ENCODE measurements at places on chromosomes 3 and 15. TPM values are rescaled to one million over a fixed set of nuclear protein-coding genes. Genes with fewer than 3 reads are reported as not detected.

GRCh38 chr15:91357486-91357885, 257.4 kb downstream of the SV2B start:
- no peak for DNase-seq

GRCh38 chr15:65512807-65513416, 4.6 kb downstream of the DPP8 start:
- DNase-seq: no peak

- no peak for DNase-seq
Measured at GRCh38 chr3:164278550-164278949, 799.7 kb downstream of the SI start.

GRCh38 chr3:64264501-64265109, 39.3 kb upstream of the PRICKLE2 start:
- peak; percentile 32 for DNase-seq

DNA sequence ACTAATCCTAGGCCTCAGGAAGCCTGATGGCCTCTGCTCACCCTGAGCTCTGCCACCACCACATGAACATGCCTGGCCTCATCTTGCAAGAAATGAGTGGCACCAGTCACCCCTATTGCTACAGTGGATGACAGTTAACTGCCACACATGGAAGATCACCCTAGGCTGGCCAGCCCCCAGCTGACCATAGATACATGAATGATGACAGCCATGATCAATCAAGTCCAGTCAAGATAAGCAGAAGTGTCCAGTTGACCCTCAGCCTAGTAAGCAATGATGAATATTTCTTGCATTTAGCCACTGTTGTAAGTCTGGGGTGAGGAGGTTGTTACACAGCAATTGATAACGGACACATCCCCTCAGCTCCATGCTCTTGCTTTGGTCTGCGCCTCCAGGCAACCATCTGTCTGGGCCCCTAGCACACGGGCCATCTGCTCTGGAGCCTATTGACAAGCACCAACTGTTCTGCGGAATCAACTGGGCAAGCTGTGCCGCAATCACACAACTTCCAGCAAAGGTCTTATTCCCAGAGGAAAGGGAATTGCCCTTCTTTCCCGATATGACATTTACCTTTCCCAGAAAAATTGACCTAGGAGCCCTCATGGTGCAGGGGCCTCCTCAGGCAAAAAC, 2.2 kb upstream of the LYZL4 start:
- DNase-seq: no peak

DNA sequence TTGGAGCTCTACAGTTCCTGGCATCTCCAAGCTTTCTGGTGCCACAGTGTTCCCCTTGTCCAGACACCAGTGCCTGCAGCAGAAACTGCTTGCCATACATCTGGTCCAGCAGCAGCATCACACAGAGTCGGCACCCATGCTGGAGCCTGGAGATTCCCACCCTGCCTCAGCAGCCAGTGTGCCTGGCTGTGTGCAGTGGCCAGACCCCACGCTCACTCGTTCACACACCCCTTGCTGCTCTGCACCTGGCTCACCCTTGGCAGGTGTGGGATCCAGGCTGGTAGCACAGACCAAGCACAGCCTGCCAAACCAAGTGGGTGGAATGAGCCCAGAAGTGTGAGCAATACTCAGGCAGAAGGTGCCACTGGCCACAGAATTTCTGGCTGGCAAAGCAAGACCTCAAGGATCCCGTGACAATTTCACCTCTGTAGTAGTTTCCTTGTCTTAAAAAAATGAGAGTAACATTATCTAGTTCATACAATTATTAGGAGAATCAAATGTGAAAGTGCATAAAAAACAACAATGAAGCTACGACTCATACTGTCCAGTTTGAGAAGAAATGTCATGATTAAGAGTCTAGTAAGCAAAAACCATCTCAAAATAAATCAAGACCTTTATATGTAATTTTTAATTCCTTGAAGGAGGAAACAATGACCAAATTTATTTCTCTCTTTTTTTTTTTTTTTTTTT, 22.9 kb upstream of the ZBED2 start:
- DNase-seq: peak; percentile 44

GRCh38 chr3:14175383-14176037, 2.9 kb downstream of the XPC start:
- DNase-seq: peak; percentile 25

DNA sequence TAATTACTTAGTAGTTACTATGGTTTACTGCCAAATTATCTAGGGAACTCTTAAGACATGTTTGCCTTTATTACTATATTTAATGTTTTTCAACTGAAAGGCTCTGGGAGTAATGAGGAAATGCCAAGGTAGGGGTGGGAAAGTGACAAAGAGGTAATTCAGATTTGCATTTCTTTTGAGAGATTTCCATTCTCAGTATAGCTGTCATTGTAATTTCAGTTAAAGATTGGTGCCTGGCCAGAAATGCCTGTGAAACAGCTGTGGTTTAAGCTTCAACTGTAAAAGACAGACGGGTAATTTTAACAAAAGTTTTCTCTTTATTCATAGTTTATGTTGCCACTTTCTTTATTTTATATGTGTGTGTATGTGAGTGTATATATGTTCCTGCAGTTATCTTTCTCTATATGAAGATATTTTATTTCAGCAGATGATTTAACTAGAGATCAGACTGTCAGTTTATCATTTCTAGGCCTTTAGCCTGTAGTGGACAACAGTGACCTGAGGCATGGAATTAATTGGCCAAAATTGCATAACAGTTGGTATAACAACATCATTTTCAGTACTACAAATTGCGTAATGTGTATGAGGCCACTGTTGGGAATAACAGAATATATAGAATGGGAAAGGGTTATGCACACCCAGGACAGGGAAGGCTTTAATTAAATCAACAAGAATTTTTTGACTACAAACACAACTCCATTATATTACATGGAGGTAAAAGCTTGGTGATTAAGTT, 119.0 kb downstream of the BBX start:
- no peak for DNase-seq

- DNase-seq: no peak
Measured at GRCh38 chr3:13219902-13220296, 146.7 kb upstream of the IQSEC1 start.

GRCh38 chr3:185089343-185089742, 63.5 kb downstream of the C3orf70 start:
- DNase-seq: peak; percentile 57

DNA sequence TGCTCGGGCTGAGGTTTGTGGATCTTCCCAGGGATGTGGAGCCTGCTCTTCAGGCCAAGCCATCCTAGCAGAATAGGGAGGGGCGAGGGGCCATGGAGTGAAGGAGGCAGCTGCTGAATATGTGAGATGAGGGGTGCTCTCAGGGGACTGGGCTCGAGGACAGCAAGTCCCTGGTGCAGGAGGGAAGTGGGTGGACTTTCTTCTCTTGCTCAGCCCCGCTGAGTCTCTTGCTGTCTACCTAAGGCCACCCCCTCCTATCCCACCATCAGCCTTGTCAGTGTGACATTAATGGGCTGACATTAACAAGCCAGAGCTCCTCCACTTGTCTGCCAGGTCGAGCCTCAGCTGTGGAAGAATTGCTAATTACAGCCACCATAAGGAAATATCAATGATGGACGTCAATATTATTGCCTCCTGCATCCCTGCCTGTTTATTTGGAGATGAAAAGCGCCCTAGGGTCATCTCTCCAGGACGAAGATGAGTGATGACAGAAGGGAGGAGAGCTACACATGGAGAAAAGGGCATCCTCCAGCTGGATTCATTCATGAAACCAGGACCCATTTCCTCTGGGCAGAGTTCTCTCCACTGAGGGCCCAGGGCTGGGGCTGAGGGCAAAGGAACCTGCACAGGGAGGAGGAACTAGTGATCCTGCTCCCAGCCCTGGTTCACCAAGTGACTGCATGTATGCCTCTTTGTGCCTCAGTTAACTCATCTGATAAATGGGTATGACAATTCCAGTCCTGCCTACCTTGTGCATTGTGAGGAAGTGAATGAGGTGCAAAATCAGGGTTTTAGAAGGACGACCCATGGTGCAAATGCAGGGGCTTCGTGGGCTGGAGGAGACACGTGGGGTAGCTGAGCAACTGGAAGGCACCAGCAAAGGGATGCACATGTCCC, 34.9 kb upstream of the LINGO1 start:
- no peak for DNase-seq

GRCh38 chr3:161644891-161645635, 148.5 kb downstream of the OTOL1 start:
- DNase-seq: no peak

DNA sequence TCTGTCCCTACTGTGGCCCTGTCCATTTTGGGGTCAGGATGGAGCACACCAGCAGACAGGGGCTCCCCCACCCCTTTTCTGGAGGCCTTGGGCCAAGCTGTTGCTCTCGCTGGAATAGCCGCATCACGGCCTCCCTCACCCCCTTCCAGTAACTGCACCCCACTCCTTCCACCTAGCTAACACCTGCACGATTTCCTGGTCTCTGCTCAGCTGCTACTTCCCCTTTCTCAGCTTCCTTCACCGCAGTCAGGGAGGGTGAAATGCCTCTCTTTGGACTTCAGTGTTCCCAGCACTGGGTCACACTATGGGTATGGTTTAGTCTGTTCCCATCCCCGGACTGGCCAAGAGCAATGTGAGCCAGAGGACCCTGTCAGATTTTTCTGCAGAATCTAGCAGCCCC, 400.2 kb downstream of the MCTP2 start:
- no peak for DNase-seq

- DNase-seq: no peak
Measured at GRCh38 chr3:105254154-105254553, 112.6 kb upstream of the ALCAM start.

DNA sequence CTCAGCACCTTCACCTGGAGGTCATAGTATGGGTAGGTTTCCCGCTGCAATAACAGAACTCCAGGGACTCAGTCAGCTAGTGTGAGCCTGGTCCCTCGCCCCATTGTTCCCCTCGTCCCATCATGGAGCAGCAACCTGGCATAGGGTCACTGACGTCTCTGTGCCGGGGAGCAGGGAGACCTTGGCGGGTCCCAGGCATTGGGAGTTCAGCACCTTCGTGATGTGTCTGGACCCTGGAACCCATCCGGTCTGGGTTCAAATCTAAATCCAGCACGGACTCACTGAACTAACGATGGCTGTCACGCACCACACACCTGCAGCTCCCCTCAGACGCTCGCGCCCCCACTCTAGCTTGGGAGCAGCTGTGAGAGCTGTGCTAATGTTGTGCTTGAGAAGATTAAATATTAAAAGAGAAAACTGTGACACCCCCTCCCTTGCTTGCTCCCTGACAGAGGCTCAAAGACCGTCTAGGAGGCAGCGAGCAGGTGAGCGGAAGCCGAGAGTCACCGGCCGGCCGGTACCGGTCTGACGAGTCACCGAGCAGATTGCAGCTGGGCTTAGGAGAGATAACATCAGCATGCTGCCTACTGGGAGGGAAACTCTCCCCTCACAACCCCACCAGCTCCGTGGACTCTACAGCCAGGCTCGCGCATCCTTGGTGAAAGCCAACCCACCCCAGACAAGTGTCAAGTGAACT, 742 bp downstream of the PLA2G4F start:
- DNase-seq: no peak

- DNase-seq: no peak
Measured at GRCh38 chr3:191123946-191124345, 75.1 kb upstream of the OSTN start.

- DNase-seq: no peak
Measured at GRCh38 chr15:48292458-48292857, 38.8 kb upstream of the DUT start.

DNA sequence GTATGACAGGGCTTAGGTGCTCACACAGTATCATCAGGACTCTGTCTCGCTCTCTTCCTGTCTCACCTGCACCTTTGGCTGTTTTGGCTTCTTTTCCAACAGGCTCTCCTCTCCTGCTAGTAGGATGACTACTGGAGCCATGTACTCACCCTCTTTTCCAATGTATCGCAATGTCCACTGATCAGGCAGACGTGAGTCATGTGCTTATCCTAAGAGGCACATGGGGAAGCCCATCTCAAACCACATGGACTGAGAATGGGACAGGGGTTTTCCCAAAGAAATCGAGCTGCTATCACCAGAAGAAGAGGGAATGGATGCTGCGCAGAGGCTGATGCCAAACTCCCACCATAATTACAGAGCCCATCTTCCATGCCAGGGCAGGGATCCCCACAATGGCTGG, 180.6 kb downstream of the IL5RA start:
- no peak for DNase-seq

DNA sequence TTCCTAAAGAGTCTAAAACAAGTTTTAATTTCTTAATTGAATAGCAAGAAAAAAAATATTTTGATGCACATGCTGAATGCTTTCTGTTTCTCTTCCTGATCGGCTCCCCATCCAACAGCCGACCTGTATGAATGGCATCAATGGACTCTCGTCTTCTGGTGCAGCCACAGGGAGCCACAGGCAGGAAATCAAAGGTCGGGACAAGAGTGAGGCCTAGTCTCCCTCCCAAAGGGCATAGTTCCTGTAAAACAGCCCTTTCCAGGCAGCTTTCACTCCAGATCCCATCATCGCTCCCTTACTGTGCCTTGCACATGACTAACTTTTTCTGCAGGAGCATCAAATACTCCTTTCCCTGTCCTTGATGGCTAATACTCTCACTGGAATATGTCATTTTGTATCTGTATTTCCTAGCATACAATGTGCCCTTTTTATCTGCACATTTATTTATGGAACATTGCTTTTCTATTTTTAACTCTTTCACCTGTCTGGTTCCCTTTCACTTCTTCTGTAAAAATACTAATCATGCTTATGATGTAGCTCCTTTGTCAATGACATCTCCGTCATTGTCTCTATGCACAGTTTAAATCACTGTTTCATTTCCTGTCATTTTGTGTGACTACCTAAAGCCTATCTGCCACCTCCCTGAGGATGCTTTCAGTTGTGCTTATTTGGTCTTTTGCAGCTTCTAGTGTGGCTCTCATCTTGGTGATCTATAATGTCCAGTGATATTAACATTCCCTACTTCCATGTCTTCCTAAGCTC, 326.2 kb downstream of the CTNNB1 start:
- DNase-seq: no peak

- peak; percentile 72 for DNase-seq
Measured at GRCh38 chr15:99707473-99708270, 25.6 kb downstream of the LYSMD4 start.

DNA sequence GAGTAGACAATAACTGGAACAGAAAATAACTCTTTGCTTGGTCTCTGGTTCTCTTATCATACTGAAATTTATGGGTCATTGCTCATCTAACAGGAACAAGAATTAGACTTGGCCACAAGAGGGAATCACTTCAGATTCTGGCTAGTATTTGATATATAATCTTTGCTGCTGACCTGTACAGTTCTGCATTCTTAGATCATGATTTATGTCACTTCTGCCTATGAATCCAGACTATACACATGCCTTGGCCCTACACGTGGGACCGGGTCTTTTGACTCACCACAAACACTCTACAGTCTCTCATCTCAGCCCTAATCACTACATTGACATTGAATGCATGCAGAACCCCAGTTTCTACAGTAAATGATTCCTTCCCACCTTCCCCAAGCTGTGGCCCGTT, 162.5 kb upstream of the SOX2 start:
- no peak for DNase-seq

SLC12A1 gene
- total RNA-seq: not detected

CMTM6 gene
- 36.6 TPM for total RNA-seq

LRRC31 gene
- total RNA-seq: not detected

COMMD2 gene
- 31.9 TPM for total RNA-seq

B3GALNT1 gene
- total RNA-seq: 8.2 TPM

SLC26A6 gene
- total RNA-seq: 11.8 TPM

GOLGA8O gene
- 0.36 TPM for total RNA-seq

SAXO2 gene
- total RNA-seq: not detected

NR1I2 gene
- total RNA-seq: not detected

CPNE9 gene
- not detected for total RNA-seq

CHAC1 gene
- 51.3 TPM for total RNA-seq

BCHE gene
- total RNA-seq: 1.6 TPM

VEPH1 gene
- 130 TPM for total RNA-seq

All from IMR-90 (cell line).